ENCODE measurements at places on chromosomes 5 and 9.
A peak's percentile ranks its signal among the peaks of the same experiment; 100 is the strongest.

DNA sequence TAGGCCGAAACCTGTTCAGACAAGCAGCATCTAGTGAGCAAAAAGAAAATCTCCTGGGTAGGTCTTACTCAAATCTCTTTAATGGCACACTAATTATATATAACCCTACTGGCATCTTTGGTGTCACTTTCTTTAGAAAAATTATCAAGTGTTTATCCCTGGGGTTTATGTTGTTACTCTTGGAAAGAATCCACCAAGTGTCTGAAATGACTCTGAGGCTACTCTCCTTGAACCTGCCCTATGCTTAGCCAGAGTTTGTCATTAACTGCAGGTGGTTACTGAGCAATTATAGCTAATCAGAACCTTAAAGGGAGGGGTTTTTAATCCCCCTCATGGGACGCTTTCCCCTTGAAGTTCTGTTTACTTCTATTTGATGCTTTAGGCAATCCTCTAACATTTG is 381.9 kb downstream of the PLK2 start:
- DNase-seq = no peak

- DNase-seq = no peak
Measured at GRCh38 chr9:27337833-27338526, 41.0 kb upstream of the EQTN start.

DNA sequence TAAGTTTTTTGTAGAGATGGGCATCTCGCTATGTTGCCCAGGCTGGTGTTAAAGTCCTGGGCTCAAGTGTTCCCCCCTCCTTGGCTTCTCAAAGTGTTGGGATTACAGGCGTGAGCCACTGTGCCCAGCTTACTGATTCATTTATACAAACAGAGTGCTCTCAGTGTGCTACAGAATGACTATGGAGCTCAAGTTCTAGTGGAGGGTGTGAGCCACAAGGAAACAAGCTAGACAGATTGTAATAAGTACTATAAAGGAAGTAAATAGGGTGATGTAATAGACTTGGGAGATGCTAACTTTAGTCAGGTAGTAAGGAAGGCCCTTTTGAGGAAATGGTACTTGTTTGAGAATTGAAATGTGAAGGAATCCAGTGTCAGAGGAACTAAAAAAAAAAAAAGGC is 1.7 kb upstream of the TMEM267 start:
- DNase-seq = no peak

DNA sequence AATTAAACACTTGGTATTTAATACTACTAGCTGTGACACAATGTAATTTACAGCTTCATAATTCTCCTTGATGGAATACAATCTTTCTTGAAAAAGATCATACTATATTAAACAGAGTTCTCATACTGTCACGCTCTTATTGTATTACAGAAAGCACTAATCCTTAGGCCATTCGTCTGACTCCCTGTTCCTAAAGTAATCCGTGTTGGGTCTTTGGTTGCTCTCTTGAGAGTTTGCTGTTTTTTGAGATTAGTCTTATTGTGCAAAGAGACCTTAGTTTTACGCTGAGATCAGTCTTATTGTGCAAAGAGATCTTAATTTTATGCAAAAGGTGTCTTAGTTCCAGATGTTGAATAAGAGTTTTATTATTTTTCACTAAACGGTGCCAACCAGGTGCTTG is 190.6 kb downstream of the ISL1 start:
- no peak for DNase-seq

DNA sequence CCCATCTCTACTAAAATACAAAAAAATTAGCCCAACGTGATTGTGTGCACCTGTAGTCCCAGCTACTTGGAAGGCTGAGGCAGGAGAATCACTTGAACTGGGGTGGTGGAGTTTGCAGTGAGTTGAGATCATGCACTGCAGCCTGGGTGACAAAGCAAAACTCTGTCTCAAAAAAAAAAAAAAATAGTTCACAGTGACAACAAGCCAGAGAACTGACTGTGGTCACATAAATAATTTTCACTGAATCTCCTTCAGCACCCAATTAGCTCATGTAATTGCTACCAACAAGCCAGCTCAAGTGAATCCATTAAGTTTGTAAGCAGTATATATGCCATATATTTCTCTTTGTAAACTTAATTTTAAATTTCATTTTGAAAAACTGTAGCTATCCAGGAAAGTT is 14.5 kb upstream of the AFAP1L1 start:
- DNase-seq = no peak

GRCh38 chr9:14389657-14390056 is 75.7 kb upstream of the NFIB start:
- no peak for DNase-seq

DNA sequence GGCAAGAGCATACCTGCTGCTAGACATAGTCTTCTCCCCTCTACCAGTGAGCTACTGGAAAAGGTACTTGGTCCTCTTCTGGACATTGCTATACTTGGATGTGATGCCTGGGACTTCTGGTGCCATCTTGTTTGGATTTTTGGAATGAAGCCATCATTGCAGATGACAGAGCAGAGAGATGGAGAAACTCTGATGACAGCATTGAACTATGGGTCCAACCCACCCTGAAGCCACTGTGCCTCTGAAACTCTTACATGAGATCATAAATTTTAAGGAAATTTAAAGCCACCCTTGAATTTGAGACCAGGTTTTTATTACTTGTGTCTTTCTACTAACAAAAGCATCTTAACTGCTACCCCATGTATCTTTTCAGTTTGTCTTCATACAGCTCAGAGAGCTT is 151.1 kb upstream of the SMIM23 start:
- DNase-seq = no peak

DNA sequence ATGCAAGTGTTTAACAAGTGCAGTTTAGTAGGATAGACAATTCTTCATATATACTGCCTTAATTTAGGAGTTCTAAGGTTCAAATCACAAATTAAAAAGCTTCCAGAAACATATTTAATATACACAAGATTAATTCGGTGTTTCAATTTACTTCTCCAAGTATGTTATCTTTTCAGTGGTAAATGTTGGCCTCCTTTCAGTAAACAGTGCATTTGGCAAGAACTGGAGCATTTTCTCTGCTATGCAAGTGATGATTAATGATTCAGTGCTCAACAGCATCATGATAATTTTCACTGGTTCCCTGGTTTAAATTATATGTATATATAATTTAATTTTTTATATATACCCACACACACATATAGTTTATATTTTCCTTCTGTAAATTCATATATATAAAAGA is 541.7 kb downstream of the EFNA5 start:
- DNase-seq = no peak

GRCh38 chr5:122846051-122846550 is 688 bp downstream of the SNX24 start:
- no peak for DNase-seq

GRCh38 chr5:109351988-109352864 is 57.5 kb downstream of the PJA2 start:
- DNase-seq = no peak

DNA sequence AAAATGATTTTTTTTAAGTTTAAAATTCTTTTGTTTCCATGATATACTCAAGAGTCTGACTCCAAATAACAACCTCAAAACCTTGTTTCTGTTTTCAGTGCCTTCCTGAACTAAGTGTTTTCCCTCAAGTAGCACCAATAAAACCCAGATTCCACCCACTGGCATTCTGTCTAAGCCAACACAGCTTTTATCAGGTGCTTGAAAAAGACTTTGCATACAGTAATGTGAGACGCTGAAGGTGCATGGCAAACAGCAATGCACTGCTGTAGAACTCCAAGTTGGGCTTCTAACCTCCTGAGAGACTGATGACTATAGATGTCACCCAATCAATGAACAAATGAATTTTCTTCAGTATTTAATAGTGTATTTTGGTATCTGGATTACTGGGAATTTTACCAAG is 95.7 kb downstream of the NFIB start:
- DNase-seq = no peak

DNA sequence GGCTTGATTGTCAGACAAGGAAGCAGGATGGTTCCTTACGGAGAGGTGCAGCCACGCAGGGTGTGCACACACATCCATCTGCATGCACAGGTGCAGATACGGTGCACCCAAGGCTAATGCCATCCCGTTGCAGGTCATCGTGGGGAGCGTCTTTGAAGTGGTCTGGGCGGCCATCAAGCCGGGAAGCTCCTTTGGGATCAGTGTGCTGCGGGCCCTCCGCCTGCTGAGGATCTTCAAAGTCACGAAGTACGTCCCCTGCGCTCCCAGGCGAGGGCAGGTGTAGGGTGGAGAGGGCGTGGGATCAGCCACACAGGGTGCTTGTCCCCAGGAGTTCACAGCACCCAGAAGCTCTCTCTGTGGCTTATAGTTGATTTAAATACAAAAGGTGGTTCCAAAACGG is 106.4 kb downstream of the CACNA1B start:
- DNase-seq = no peak

DNA sequence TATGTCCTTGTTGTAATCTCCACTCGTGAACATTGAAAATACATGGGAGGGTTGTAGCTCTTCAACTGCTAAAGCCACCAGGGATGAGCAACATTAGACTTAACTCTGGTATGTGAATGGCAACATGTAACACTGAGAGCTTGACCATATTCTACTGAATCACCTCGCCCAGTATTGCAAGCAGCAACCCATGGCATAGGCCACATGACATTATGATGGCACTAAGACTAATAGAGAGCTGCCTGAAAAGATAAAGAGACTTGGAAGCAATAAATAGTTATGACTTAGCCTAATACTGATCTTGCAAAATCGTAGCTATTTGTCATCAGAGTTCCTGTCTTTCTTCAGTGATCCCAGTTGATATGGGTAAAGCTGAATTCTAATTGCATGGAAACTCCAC is 108.4 kb upstream of the NREP start:
- no peak for DNase-seq

DNA sequence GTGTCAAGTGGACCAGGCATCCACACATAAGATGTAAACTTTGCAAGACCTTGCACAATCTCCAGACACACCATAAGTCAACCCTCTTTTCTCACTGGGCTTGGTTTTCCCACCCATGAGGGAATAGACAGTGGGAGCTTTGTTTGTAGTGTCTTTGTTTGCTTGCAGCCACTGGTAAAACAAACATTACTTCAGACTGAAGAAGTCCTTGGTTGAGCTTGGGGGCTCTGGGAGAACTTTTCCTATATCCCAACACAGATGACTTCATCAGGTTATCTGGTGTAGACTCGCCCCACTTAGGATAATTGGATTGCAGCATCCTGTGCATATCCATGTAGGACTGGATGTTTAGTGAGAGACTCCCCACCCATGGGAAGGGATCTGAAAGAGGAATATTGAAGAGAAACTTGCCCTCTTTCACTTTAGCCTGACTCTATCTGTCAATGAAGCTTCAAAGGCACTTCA is 11.5 kb upstream of the ADGRV1 start:
- DNase-seq = no peak

GRCh38 chr5:33425314-33425713 is 15.5 kb upstream of the TARS1 start:
- no peak for DNase-seq

- no peak for DNase-seq
Measured at GRCh38 chr9:68507130-68507805, 33.4 kb downstream of the TMEM252 start.

DNA sequence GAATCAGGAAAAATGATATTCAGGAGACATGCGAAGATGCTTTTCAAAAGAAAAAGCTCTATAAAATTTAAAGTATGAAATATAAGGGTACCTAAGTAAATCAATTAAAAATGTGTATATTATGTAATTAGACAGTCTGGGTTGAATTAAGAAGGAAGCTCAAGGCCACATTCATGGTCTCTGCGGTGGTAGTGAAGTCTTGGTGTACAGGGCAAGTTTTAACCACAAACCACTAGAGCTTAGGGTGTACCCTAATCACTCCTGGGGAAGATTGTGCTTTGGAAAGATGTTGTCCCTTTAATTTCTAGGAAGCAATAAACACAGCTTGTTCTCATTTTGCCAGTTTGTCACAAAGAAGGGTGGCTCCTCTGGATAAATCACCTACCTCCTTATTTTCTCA is 287.2 kb upstream of the ZNF608 start:
- no peak for DNase-seq

DNA sequence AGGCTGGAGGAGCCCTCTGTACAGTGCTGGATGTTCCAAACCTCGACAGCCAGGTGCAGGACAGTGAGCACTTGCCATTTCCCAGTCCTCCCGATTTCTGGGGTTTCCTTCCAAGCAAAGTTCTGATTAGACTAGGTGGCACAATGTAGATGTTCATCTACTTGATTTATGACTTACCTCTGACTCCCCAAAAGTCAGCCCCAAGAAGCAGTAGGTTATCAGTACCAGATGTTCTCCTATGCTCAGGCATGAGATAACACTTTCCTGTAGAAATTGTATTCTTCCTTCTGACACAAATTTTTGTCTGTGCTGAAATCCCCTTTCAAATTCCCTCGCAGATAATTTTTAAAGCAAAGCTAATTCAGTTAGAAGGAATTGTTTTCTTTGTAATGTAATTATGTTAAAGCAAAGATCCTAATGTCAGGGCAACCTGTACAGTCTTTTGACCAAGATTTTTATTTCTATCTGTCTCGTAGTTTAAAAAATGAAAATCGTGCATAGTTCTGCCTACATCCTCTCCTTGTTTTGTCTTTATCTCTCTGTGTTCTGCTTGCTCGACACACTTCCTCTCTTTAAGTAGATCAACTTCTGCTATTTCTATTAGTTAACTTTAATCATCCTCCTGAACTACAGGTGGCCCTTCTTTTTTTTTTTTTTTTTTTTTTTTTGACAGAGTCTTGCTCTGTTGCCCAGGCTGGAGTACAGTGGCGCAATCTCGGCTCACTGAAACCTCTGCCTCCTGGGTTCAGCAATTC is 102.4 kb upstream of the PJA2 start:
- no peak for DNase-seq

GRCh38 chr9:73548201-73548600 is 396.5 kb downstream of the ANXA1 start:
- no peak for DNase-seq

GRCh38 chr9:105676351-105676923 is 14.2 kb downstream of the TAL2 start:
- no peak for DNase-seq

GRCh38 chr9:124381170-124381945 is 33.9 kb downstream of the PSMB7 start:
- DNase-seq = peak; percentile 21

GRCh38 chr5:174837919-174838902 is 113.8 kb downstream of the MSX2 start:
- peak; percentile 100 for DNase-seq

GRCh38 chr5:149999359-149999758 is 1.1 kb downstream of the TIGD6 start:
- DNase-seq = no peak

DNA sequence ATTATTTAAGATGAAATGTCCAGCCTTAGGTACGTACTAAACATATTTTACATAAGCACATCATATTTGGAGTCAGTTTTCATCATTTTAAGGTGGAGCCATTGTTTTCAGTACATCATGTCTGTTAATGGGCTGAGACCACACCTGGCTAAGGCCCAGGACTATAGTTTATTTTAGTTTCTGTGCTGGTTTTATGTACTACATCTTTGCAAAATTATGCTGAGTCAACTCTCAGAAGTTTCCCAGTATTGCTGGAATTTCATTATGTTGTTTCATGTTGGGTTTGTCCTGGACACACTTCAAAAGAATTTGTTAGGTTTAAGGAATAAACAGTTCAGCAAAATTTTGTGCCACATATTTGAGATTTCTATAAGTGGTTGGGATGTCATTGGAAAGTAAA is 171.2 kb downstream of the CCDC171 start:
- no peak for DNase-seq
